Vagina (tissue), 2 donors: ENCODE measurements at places on chromosomes 4 and X.

GRCh38 chrX:94045724-94046123, 371.7 kb downstream of the FAM133A start:
- DNase-seq = no peak

DNA sequence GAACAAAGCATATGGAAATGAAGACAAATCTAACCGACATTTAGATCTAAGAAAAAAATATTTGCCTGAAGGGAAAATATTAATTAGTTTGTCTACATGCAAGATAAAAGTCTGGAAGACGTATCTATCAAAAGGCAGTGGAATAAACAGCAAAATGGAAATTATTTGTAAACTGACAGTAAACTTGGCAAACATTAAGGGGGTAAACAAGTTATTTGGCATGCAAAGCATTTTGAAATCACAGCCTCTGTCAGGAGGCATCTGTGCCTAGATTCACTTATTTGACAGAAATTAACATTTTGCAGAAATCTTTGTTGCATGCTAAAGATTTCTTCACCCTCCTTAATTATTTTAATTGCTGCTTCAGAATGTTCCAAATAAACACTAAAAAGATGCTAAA, 1065.8 kb upstream of the POU3F4 start:
- no peak for DNase-seq

DNA sequence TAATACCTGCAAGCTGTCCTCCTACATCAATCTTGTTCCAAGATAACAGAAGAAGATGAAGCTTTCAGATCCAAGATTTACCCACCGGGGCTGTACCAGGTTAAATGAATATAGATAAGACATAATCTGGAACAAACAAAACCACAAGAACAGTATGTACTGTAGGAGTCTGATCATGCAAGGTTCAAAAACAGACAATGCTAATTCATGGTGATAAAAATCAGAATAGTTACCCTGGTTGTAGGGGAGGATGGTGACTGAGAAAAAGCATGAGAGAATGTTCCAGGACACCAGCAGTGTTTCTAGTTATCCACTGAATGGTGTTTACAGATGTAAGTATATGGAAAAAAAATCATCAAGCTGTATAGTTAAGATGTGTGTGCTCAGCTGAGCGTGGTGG, 211.6 kb upstream of the TBL1X start:
- no peak for DNase-seq

- DNase-seq = no peak
Measured at GRCh38 chr4:167088115-167088514, 146.2 kb downstream of the SPOCK3 start.

GRCh38 chr4:5970381-5971077, 47.7 kb downstream of the C4orf50 start:
- DNase-seq = no peak

DNA sequence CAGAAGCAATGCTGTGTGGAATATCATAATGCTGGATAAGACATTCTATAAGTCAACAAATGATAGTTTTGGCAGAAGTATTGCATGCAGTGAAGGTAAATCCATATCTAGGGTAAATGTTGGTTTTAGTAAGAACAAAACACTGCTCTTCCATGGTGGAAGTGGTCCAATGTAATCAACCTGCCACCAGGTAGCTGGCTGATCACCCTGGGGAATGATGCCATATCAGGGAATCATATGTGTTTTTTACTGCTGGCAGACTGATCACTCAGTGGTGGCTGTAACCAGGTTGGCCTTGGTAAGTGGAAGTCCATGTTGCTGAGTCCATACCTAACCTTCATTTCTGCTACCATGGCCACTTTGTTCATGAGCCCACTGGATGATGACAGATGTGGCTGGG, 74.0 kb upstream of the CENPE start:
- no peak for DNase-seq

DNA sequence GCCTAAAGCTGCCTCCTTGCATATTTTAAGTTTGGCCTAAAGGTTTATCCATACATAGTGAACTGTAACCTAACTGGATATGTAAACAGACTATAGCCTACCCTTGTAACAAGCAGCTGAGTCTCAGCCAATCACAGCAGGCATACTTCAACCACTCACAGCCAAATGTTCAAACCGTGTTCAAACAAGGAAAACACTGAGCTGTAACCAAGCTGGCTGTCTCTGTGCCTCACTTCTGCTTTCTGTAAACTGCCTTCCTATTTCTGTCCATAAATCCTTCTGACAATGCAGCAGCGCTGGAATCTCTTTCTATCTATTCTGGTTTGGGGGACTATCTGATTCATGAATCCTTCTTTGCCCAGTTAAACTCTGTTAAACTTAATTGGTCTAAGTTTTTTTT, 16.4 kb downstream of the DSPP start:
- no peak for DNase-seq

DNA sequence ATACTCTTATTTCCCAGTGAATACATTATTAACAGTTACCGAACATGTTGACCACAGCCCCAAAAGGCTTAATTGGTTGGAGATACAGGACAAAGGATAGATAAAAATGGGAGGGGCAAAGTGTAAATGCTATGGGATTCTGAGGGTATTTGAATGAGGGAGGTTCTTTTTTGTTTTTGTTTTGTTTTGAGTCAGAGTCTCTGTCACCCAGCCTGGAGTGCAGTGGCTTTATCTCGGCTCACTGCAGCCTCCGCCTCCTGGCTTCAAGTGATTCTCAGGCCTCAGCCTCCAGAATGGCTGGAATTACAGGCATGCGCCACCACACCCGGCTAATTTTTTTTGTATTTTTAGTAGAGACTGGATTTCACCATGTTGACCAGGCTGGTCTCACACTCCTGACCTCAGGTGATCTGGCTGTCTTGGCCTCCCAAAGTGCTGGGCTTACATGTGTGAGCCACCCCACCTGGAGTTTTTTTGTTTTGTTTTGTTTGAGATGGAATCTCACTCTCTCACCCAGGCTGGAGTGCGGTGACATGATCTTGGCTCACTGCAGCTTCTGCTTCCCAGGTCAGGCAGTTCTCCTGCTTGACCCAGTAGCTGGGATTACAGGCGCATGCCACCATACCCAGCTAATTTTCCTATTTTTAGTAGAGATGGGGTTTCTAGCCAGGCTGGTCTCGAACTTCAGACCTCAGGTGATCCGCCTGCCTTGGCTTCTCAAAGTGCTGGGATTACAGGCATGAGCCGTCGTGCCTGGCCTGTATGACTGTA, 9.0 kb downstream of the UBE2K start:
- DNase-seq = no peak

- DNase-seq = no peak
Measured at GRCh38 chr4:111454961-111455360, 690.3 kb upstream of the FAM241A start.

- no peak for DNase-seq
Measured at GRCh38 chrX:45801554-45801953, 600.9 kb upstream of the DIPK2B start.

- no peak for DNase-seq
Measured at GRCh38 chr4:38414410-38414809, 249.6 kb upstream of the KLF3 start.

GRCh38 chrX:12237131-12237530, 98.9 kb downstream of the FRMPD4 start:
- no peak for DNase-seq

DNA sequence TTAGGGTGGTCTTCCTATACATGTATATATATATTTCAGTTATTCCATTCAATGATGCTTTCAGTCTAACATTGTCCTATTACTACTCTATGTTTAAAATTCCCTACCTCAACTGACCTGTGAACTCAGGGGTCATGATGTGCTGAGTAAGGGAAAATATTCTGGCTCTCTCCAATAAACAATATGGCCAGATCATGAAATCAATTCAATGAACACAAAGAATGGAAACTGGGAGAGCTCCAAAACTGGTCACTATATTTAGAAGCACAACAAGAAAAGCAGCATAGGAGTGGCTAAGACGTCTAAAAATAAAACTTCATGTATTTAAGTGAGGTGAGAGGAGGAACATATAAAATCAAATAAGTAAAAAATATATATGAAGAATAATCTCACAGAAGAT, 304.5 kb downstream of the PPP3CA start:
- DNase-seq = no peak

GRCh38 chr4:92059615-92060014, 244.2 kb upstream of the GRID2 start:
- no peak for DNase-seq

DNA sequence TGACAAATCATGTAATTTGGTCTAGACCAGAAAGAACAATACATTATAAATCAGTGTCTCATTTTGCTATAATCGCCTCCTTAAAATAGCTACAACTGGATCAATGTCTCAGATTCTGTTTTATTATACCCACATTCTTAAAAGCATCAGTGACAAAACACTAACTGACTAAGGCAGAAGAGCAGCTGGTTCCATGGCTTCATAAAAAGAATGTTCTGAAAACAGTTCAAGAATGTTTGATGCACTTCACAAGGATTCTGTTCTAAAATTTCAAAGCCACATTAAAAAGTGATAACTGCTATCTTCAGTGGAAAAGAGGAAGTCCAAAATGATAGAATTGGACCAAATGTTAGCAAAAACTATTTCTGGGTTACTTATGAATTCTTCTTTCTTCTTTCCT, 69.8 kb downstream of the COL25A1 start:
- no peak for DNase-seq

- no peak for DNase-seq
Measured at GRCh38 chr4:41645728-41646390, 102.7 kb downstream of the PHOX2B start.

- no peak for DNase-seq
Measured at GRCh38 chr4:71828470-71828869, 44.6 kb upstream of the GC start.

DNA sequence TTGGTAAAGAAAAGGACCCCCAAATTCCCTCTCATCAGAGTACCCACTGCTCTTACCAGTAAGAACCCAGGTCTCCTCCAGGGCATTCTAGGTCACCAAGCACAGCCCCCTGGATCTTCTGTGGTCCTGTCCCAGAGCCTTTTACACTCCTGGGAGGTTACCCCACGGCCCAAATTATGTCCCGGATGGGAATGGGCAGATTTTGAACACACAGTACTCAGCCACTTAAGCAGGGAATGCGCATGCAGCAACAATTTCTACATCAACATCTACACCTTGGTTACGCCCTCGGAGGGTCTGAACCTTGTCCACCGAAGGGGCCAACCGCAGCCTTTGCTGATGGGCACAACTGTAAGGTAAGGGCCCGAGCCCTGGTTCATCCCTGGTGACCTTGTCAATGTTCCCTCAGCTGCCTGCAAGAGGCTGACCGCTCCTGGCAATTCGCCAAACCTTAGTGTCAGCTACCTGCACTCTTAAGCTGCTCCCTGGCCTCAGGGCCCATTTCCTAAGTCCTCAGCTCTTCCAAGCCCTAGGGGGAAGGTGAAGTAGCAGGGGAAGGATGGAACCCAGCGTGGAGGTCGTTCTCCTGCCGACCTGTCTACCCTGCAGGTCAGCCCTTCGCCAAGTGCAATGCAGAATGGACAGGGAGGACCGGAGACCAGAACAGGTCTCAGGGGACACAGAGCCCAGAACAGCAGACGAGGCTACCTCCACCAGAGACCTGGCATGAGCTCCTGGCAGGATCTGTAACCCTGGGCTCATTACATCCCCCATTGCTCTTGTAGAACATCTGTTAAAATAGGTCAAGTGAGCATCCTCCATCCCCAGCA, 5.9 kb downstream of the TIMP1 start:
- DNase-seq = no peak

DNA sequence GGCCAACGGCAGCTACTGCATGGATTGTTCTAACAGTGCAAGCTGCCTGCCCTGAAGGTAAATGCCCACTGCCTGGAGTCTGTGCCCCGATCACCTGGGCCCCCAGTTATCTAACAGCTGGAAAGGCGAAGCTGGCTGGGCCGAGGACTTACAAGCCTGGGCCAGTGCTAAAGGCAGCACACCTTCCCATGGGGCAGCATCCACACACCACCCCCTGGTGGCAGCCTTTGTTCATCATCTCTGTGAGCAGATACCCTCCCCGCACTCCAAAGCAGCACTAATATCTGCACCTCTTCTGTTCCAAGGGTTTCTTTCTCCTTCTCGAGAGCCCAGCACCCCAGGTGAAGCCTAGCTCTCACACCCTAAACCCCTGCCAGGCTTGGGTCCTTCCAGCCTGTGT, 7.6 kb downstream of the SLC2A9 start:
- DNase-seq = no peak

DNA sequence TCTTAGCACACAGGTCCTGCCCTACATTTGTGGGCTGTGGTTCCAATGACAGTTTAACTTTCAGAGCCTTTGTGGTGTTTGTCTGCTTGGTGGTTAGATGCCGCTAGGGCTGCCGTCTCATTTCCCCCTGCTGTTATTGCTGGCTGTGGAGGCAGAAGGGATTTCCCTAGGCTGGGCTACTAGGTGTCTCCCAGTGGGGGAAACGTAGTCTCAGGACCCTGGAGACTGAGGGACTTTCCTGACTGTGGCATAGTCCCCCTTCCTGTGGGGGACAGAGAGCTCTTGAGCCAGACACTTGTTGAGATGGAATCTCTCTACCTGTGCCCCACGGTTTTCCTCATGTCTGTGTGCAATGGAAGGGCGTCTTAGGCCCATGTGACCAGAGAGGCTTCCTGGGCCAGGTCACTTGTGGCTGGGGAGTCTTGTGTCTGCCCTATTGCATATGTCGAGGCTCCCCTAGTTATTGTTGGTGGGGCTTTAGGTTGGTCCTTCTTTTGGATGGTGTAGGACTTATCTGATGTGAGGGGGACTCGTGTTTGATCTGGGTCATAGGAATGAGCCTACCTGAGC, 68.2 kb downstream of the ARHGAP10 start:
- no peak for DNase-seq

DNA sequence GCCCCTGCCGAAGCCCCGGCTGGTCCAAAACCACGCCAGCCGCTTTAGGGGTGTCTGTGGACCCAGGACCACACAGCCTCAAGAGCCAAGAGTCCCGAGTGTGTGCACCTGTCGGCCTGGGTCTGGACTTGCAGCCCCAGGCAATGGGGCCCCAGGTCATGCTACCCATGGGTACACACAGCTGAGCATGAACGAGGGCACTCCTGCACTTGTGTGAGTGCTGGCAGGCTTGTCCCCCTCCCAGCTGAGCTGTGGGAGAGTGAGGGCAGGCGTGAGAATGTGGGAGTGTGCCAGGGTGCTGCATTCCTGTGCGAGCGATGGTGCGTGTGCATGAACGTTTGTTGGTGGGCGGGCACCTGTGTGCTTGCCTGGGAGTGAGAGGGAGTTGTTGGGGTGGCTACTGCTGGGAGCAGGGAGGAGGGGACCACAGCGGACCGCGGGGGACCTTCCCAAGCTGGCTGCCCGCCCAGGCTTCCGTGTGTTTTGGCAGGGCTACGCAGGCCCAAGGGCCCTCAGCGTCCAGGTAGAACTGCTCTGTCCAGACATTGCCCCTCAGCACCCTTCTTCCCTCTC, 30.8 kb downstream of the BLOC1S4 start:
- DNase-seq = no peak

DNA sequence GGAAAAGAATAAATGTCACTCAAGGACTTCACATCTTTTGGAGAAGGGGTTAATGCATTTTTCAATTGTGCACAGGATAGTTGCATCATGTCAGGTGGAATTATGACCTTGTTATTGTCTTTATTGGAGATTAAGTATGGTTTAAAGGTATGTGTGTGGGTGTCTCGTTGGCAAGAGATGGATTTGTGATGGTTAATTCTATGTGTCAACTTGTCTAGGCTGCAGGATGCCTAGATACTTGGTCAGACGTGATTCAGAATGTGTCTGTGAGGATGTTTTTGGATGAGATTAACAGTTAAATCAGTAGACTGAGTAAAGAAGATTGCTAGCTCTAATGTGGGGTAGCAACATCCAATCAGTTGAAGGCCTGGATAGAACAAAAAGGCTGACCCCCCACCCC, 42.2 kb upstream of the HSD17B10 start:
- DNase-seq = no peak
